Mesenteric fat pad (tissue), 1 donor: ENCODE measurements at places on chromosomes 1 and 21. TPM values are rescaled to one million over a fixed set of nuclear protein-coding genes. Genes with fewer than 3 reads are reported as not detected.

Gene BARHL2
- not detected for total RNA-seq

Gene LINGO4
- total RNA-seq: not detected

DNA sequence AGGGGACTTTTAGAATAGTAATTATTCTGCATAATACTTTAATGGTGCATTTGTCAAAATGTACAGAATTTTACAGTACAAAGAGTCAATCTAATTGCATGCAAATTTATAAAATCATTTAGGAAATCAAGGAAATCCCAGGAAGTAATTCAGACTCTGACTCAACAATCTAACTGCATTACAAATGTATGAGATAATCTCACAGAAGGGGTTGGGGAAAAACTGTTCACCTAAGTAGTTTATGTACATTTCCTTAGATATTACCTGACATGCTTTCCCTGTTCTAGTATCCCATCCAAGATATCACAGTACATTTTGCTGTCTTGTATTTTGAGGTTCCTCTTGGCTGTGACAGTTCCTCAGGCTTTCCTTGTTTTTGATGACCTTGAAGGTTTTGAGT lies 4.7 kb downstream of the CRB1 start:
- no peak for DNase-seq

- no peak for DNase-seq
These were observed 8.7 kb upstream of the MMEL1 start for GRCh38 chr1:2641381-2642130.

GRCh38 chr1:162663589-162664106 lies 31.4 kb downstream of the DDR2 start:
- no peak for DNase-seq

- no peak for DNase-seq
These were observed 122.6 kb upstream of the PPP2R5A start for GRCh38 chr1:212162635-212163034.

Gene WNT2B
- 3.9 TPM for total RNA-seq

DNA sequence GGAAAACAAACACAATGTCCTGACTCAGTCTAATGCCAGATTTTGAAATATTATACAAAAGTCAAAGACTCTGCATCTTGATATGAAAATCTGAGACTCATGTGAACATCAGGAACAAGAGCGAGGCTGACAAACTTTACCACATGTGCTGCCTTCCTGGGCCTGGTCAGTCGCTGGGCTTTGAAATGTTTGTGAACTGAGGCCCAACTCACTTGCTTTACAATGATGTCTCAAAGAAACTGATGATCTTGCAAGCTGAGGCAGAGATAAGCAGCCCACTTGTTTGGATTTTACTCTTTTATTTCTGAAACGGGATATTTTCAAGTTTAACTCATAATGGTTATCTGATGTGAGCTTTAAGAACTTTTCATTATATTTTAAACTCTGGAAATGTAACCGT lies 2.1 kb downstream of the BCAR3 start:
- peak; percentile 20 for DNase-seq

Gene CRYAA
- not detected for total RNA-seq

GRCh38 chr1:84998642-84999280 lies 1.8 kb upstream of the MCOLN2 start:
- no peak for DNase-seq

Gene AK5
- total RNA-seq: not detected

- DNase-seq: no peak
These were observed 401.1 kb upstream of the LYPLAL1 start for GRCh38 chr1:218772575-218772974.

DNA sequence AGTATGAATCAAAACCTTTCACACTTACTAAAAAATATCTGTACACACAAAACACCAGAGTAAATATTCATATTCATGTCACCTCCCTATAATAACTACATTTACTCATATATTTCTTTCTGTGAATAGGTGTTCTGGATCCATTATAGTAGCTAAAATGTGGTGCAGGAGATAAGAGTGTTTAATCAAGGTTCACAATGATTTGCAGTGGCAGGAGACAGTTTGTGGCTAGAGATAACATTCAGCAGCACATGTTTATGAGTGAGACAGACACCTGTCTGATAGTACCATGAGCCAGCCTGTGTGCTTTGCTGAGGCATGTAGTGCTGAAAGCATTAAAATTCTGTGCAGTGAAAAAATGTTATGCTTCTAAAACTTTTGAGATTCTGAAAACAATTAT lies 410.3 kb downstream of the SRGAP2C start:
- DNase-seq: no peak

DNA sequence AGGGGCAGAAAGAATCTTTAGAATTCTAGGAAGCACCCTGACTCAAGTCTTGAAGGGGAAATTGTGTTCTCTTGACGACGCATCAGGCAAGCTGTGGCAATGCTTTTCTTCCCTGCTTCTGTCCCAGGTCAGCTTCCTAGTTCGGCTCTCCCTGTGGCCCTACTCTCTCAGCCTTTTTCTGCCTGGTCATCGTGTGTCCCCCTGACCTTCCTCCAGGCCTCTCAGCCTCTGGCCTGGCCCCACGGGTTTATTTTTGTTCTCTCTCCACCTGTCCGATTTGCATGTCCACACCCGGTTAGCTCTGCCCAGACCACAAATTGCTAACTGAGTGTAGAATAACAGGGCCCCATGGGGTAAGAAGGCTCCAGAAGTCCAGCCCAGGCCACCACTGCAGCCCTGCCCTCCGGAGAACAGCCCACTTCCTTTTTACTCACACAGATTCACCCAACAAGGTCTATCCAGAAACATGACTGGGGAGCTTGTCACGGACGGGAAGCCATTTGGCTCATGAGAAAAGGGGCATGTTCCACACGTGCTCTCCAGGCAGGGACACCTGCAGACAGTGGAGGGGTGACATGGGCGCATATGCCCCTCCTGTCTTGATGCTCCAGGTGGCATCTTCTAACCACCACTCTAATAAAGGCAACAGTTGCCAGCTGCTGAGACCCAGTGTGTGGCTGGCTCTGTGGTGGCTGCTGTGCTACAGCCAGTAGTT lies 9.8 kb downstream of the KCNN3 start:
- no peak for DNase-seq

GRCh38 chr1:180982422-180982821 lies 40.2 kb downstream of the STX6 start:
- no peak for DNase-seq

DNA sequence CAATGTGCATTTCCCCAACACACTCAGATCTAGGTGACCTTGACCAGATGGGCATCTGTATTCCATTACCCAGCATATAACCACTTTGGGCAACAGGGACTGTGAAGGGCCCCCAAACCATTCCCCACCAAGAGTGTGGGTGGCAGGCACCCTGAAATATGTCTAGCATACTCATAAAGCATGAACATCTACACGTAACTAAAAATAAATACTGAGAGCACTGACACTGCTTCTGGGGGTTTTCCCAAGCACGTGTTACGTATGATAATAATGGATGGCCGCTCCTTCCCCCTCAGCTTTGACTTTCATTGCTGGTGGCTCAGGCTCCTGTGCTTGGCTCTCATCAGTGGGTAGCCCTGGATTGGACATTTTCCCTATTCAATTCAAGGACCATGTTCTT lies 39.1 kb downstream of the IGSF3 start:
- DNase-seq: no peak

Gene RNU1-4
- 6,165 TPM for total RNA-seq

GRCh38 chr21:25961042-25961441 lies 209.5 kb downstream of the APP start:
- no peak for DNase-seq

- no peak for DNase-seq
These were observed 730 bp upstream of the PHF13 start for GRCh38 chr1:6612641-6613360.

Gene AMY1C
- total RNA-seq: not detected

Gene MACF1
- total RNA-seq: 386 TPM

DNA sequence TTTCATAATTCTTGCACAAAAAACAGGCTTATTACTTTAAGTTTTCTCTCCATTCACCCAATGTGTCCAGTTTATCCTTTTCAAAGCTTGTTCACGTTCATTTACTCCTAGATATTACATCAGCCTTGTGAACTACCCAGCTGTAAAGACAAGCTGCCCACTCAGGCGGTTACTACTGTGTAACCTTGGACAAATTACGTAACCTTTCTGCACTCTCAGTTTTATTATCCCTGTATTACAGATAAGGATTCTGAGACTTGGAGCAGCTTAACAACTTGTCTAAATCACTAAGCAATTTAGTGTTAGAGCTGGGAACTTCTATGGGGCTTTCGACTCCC lies 20.5 kb upstream of the LPAR3 start:
- no peak for DNase-seq

DNA sequence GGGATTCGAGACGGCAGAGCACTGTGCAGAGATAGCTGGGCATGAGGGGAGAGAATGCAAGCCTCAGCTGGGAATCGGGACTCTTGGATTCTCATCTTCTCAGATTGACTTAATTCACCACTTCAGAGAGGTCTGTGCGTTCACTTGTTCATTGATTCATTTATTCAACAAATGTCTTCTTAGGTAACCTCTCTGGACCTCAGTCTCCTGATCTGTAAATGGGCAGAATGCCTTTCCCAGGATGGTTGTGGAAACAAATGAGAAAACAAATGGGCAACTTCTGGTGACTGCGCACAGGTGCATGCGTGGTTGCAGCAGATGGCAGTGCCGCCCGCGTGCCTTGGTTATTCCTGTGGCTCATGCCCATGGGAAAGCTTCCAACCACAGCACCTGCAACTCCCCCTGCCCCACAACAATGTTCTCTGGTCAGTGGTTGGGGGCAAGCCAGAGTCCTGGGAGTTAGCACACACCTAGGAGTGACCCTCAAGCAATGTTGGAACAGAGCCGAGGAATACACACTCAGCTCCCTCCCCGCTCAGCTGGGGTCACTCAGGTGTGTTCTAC lies 110.1 kb upstream of the RUNX3 start:
- DNase-seq: no peak

DNA sequence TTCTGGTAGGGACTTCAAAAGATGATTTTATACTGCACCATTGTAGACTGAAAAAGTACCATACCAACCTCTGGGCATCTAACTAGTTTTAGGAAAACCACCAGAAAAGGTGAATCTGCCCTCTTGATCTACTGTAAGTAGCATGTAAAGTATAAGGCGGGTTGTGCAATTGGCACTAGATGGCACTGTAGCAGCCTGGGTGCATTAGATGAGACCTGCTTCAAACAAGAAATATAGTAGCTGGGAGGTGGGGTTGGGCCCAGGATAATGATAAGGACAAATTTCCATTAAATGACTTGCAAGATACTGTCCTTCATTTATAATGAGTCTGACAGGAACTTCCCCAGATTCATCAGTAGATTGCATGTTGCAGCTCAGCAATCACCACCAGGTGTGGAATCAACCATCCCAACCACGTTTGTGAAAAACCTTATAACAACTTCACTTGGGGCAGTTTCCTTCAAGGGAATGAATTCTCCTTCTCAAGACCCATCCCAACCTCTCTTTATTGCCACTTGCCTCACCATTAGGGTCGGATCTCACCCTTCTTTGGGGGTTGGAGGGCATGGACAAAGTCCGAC lies 37.3 kb upstream of the IL10 start:
- no peak for DNase-seq

- DNase-seq: no peak
These were observed 29.4 kb upstream of the RAB3GAP2 start for GRCh38 chr1:220301630-220302029.

DNA sequence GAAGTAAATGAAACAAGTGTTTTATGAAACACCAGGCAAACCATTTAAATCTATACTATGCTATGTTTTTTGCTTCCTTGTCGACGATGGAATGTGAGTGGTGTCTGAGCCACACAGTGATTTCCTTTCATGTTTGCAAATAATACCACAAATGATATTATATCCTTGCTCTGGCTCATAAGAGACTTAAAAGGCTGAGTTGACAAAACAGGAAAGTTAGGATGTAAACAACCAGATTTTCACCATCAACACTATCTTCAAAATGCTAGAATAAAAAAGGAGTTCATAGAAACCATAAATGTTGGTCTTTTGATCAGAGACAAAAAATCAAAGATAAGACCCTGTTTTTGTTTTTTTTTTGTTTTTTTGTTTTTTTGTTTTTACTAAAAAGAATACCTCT lies 17.8 kb upstream of the MAGI3 start:
- DNase-seq: no peak

DNA sequence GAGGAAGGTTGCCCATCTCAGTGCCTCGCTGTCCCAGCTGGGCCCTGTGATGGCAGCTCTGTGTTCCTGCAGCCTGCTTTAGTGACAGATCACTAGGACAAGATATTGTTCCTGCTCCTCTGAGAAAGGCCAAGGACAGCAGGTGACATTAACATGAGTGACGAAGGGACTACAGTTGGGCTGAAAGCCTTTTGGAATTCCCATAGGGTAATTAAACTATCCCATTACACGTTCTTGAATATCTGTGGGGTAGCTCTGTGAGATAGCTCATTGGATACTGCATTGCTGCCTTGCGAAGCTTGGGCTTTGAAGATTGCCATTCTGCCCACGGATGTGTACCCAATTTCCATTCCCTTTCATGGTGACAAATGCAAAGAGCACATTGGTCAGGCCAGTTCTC lies 78.2 kb upstream of the COA6 start:
- DNase-seq: no peak

- DNase-seq: no peak
These were observed 22.7 kb downstream of the SLC35D1 start for GRCh38 chr1:67031121-67031858.

- no peak for DNase-seq
These were observed 1.6 kb downstream of the DRAXIN start for GRCh38 chr1:11693024-11693590.

DNA sequence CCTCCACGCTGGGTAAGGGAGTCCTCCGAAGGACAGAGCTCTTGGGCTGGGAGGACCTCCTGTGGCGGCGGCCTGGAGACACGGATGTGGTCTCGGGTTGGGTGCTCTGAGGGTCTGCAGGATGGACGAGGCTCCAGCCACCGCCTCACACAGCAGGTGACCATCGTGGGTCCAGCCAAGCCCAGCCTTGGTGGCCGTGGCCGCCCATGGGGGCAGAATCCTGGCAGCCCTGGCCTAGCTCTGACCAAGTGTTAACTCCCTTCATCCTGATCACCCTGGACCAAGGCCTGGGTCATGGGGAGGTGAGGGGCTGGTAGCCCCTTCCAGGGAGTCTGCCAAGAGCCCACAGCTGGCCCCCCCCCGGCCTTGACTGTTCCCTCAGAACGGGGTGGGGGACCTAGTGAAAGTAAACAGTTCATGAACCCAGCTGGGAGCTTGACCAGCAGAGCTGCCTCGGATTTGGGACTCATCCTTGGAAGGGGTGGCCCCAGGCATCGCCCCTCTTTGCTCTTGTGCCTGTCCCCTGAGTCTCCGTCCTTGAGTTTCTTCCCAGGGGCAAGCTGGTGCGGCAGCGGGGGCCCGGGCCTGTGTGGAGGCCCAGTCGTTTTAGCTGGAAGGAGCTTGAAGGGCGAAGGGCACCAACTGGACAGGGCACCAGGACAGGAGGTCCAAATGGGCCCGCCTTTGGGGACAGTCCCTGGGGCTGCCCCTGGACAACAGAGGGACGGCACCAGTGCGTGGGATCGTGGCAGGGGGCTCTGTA lies 17.8 kb downstream of the ARHGEF16 start:
- DNase-seq: no peak
